ENCODE measurements at places on chromosomes 4 and X. TPM values are rescaled to one million over a fixed set of nuclear protein-coding genes. Genes with fewer than 3 reads are reported as not detected.

PPM1K gene
- total RNA-seq: 44.3 TPM

GRCh38 chr4:25867781-25868294, 5.0 kb upstream of the SEL1L3 start:
- H3K4me3 ChIP-seq: no peak overlapping the region
- H3K27me3 ChIP-seq: no peaks in the 10 kb centered on the region
- H3K4me1 ChIP-seq: no peaks in the 10 kb centered on the region
- H3K27ac ChIP-seq: no peak overlapping the region
- no peaks in the 10 kb centered on the region for H3K36me3 ChIP-seq

DNA sequence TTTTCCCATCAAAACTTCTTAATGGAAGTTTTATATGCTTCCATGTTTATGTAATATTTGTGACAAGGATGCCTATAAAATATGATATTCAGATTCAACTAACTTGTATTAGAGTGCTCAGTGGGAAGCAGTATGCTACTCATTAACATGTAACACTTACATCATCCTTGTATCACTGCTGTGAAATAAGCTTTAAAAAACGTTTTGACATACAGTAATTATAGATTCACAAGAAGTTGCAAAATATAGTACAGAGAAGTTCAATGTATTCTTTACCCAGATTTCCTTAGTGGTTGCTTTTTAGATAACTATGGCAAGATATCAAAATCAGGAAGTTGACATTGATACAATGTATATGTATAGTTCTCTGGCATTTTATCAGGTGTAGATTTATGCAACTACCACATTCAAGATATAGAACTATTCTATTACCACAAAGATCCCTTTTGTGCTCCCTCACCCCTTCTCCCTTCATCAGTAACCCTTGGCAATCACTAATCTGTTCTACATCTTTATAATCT, 56.3 kb downstream of the DTHD1 start:
- H3K36me3 ChIP-seq: no peaks in the 10 kb centered on the region
- H3K4me1 ChIP-seq: no peaks in the 10 kb centered on the region
- H3K27me3 ChIP-seq: no peaks in the 10 kb centered on the region
- H3K27ac ChIP-seq: no peak overlapping the region
- DNase-seq: no peak

- no peaks in the 10 kb centered on the region for H3K36me3 ChIP-seq
- no peak overlapping the region for H3K4me3 ChIP-seq
- no peak overlapping the region for H3K27ac ChIP-seq
- H3K4me1 ChIP-seq: no peaks in the 10 kb centered on the region
Observed at GRCh38 chr4:184802697-184803015, 23.1 kb downstream of the ACSL1 start.

DNA sequence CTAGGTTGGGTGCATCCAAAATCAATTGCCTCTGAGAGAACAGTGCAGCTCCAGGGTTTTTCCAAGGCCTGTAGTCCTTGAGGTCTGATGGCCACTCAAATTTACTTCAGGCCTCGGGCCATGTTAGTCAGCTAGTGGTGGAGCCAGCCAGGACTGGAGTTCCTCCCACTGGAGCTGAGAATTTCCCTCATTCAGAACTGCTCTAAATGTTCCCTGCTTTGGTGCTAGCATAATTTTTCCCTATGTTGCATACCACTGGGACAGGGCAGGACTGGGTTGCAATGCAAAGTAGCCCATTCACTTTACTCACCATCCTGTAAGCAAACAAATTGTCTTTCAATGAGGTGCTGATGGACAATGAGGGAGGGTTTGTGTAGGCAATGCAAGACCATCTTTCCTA, 146.0 kb upstream of the ZXDB start:
- H3K36me3 ChIP-seq: no peaks in the 10 kb centered on the region
- no peak overlapping the region for H3K27ac ChIP-seq
- H3K4me3 ChIP-seq: no peak overlapping the region
- no peaks in the 10 kb centered on the region for H3K4me1 ChIP-seq
- no peaks in the 10 kb centered on the region for H3K27me3 ChIP-seq

- no peak for DNase-seq
- H3K4me3 ChIP-seq: no peak overlapping the region
- H3K4me1 ChIP-seq: no peaks in the 10 kb centered on the region
- H3K27ac ChIP-seq: no peak overlapping the region
- H3K27me3 ChIP-seq: no peaks in the 10 kb centered on the region
Observed at GRCh38 chr4:128590034-128590740, 219.3 kb upstream of the JADE1 start.

All from CD8-positive, alpha-beta memory T cell (primary cell).